ENCODE measurements at places on chromosomes 7 and 10.

DNA sequence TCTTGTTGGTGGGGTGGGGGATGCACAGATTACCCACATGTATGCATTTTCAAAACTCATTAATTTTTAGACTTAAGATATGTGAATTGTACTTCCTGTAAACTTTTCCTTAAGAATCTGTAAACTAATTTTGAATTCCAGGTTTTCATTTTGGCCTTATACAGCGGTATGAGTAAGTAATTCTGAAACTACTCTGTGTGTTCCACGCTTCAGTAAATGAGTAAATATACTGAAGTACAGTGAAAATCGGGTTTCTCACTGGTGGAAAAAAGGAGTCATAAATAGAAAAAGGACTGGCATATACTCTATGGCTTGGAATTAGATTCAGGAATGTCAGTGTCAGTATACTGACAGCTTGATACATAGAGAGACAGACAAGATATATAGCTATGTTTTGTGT, 72.8 kb downstream of the CTTNBP2 start:
- no peak for DNase-seq

GRCh38 chr10:49282879-49283341, 16.1 kb upstream of the C10orf71 start:
- no peak for DNase-seq

GRCh38 chr10:114347241-114347640, 57.1 kb downstream of the AFAP1L2 start:
- no peak for DNase-seq

DNA sequence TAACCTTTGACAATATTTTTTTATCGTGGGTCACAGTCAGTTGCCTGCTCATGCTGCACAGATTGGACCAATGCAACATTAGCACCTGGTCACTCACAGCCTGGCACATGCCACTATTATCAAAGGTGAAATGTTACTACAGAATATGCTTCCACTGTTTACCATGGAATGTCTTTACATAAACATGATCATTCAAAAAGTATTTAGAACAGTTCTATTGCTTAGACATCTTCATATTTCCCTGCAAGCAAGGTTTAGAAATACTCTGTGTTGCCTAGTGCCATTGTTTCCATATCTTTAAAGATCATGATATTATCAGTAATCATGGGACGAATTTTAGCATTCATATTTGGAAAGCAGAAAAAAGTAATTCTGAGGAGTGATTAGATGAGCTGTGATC, 179.9 kb upstream of the CHRM2 start:
- DNase-seq: no peak

- no peak for DNase-seq
These were observed 569.6 kb downstream of the LRMDA start for GRCh38 chr10:76001019-76001418.

DNA sequence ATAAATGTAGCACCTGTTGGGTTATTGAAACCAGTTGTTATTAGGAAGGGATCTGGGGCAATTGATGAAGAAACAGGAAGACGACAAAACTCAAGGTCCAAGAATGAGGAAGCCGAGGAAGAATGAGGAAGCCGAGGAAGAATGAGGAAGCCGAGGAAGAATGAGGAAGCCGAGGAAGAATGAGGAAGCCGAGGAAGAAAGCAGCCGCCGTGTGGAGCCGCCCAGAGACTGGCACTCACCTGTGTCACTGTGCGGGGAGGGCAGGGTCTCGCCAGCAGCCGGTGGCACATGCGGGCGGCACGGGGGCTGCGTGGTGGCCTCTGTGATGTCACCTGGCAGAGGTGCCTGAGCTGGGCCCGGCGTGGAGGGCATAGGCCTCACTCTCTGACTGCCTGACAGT, 71.1 kb upstream of the CFAP46 start:
- no peak for DNase-seq

DNA sequence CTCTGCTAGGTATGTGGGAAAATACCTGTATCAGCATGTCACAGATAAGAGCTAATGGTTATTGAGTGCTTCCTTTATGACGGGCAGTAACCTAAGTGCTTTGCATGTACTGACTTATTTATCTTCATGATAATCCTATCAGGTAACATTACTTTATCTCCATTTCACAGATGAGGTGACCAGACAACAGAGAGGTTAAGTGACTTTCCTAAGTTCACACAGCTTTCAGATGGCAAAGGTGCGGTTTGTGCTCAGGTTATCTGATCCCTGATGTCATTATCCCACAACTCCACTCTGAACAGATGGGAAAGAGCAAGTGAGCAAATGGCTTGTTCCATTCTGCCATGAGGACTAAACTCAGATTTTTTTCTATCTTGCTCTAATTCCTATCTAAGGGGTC, 217.0 kb upstream of the PODXL start:
- DNase-seq: no peak

GRCh38 chr10:118873091-118873737, 118.4 kb upstream of the CACUL1 start:
- no peak for DNase-seq

GRCh38 chr7:50717181-50717580, 65.5 kb downstream of the GRB10 start:
- DNase-seq: no peak

DNA sequence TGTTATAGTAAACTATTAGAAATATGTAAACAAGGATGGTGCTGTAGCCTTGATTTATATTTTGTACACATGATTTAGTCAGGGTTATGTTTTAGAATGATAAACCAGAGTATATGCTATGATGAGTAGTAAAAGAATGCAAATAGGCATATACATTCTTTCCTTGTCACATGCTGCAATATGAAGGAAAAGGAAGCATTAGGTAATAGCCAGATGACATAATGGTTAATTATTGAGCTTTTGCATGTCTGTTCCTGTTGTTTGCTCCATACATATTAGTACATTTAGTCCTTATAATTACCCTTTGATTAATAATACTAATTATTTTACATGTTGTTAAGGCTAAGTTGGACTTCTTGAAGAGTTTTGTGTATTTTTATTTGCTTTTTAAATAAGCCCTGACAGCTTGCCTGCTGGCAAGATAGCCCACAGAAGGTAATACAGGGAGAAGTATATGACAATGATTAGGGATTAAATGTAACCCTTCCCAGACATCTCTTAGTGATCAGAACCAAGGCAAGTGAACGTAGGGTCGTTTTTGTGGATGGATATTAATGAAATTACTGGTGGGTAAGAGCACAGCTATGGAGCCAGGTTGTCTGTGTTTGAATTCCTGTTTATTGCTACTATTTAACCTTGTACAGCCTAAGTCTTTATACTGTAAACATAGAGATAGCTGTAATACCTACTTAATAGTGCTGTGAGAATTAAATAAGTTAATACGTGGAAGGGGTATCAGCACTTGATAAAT, 68.4 kb downstream of the PHTF2 start:
- no peak for DNase-seq

GRCh38 chr10:78947226-78947625, 121.5 kb upstream of the ZMIZ1 start:
- no peak for DNase-seq

GRCh38 chr7:13104128-13104527, 416.7 kb downstream of the ARL4A start:
- no peak for DNase-seq

- no peak for DNase-seq
These were observed 831.0 kb downstream of the NXPH1 start for GRCh38 chr7:9264395-9264794.

DNA sequence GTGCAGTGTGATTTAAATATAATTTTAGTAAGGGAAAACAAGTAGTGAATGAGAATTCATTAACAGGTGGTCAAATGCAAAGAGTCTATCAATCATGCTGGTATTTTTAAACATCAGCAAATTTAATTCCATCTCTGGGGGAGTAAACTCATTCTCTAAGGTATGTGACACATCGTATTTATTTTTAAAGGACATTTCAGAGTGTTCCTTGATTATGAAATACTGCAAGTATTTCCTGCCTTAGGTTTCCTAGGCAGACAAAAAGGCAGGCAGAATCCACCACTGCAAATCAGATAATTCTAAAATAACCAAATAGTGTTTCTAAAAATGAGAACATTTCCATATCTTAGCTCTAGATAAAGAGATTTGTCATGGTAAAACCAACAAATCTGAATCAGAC, 193.8 kb downstream of the LRRTM3 start:
- no peak for DNase-seq

GRCh38 chr7:155344618-155345433, 47.1 kb downstream of the INSIG1 start:
- peak; percentile 74 for DNase-seq

GRCh38 chr7:105396566-105396965, 7.8 kb upstream of the SRPK2 start:
- no peak for DNase-seq

DNA sequence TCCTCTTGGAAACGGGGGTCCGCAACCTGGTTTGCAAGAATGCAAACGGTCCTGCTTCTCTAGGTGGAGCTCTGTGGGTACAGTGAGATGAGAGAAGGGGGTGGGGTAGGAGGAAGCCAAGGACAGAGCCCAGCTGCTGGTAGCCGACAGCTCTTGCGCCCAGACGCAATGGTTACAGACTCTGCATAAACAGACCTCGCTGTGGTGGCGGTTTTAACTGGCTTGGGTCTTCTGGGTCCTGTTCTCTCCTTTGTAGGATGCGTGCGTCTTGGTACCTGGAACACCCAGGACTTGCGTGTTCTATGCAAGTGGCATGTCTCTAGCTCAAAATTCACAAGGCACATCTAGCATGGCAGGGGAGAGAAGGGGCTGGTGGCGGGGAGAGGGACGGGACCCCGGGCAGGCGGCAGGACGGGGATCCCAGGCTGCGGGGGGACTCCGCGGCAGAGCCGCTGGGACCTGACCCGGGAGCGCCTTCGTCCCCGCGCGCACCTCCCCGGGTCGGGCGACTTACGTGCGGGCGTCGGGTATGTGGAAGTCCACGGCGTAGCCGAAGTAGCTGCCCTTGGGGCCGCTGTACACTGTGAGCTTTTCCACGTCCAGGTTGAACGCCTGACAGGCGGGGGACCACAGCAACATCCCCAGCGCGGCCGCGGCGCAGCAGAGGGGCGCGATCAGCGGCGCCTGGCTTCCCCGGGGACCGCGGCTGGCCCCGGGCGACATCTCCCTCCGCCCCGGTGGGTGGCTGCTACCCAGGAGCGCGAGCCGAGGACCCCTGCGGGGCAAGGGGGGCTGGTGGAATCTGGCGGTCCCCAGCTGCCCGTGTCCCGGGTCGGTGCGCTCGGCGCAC, 448 bp downstream of the ITGA8 start:
- peak; percentile 7 for DNase-seq

GRCh38 chr7:7944619-7945282, 23.8 kb upstream of the GLCCI1 start:
- DNase-seq: no peak

- DNase-seq: no peak
These were observed 525.7 kb downstream of the KCNMA1 start for GRCh38 chr10:77111611-77112550.

- DNase-seq: no peak
These were observed 417 bp upstream of the HIF1AN start for GRCh38 chr10:100535338-100535714.

DNA sequence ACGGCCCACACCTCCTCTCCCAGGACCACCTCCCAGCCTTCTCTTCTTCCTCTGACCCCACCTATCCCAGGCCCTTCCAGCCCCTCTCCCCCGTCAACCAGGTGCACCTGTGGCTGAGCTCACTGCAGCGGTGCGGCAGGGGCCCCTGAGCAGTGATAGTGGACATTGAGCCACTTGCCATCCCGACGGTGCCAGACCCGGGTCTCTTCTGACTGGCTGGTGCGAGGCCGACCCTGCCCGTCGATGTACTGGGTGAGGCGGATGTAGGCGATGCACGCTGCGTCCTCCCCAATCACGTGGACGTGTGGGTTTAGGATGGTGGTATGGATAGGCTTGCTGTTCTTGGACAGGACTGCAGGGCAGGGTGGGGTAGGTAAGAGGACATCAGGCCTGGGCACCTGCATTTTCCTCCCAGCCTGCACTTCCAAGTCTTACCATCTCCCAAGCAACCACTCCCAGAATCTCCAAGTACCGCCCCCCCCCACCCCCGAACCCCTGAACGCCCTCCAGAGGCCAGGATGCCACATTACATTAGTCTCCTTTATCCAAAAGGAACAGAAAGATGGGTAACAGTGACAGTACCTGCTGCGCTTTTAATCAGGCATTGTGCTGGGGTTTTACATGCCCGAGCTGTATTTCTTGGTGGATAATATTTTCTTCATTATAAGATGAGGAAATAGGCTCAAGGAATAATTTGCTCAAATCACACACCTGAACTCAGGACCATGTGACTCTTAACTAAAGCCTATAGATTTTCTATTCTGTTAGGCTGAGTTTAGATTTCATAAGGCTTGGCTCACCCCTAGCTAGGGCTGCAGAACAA, 3.7 kb upstream of the NDST2 start:
- no peak for DNase-seq

- no peak for DNase-seq
These were observed 335.2 kb upstream of the RNF32 start for GRCh38 chr7:156305351-156305750.

- no peak for DNase-seq
These were observed 3.0 kb downstream of the SEMA4G start for GRCh38 chr10:100972115-100972903.

GRCh38 chr10:78896159-78896928, 172.4 kb upstream of the ZMIZ1 start:
- DNase-seq: no peak

DNA sequence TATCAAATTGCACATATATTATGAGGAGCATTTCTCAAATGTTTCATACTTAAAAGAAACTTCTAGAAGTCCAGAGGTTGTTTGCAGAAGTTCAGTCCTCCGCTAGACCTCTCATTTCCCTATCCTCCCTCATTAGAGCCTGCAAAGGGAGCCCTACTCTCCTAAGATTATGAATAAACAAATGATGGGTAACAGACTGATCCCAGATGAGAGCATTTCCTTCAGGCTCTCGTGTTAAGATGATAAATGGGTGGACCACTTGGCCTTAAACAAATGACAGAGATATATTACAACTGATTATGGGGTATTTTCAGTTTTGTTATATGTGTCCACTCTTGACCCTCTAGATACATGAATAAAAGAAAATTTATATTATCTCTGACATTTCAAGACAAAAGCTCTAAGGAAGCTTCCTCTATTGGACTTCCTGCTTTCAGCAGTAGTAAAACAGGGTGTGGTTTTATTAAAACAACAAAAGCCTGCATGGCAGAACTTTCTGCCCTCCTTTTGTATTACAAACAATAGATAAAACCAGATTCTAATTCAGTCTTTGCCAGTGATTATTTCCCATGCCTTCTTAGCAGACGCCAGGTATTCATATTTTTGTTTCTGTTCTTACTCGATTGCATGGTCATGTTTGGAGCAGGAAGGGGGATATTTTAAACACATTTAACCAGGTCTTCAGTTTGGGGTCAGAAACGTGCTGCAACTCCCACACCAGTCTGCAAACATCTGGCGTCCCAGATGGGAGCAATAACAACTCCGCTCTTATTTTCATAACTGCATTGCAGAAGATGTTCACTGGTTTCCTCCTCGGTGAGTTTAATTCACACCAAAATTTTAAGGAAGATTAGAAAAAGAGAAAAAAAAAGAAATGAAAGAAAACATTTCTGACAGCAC, 52.4 kb upstream of the FAM204A start:
- no peak for DNase-seq

- no peak for DNase-seq
These were observed 1.6 kb upstream of the AGK start for GRCh38 chr7:141549582-141549981.

DNA sequence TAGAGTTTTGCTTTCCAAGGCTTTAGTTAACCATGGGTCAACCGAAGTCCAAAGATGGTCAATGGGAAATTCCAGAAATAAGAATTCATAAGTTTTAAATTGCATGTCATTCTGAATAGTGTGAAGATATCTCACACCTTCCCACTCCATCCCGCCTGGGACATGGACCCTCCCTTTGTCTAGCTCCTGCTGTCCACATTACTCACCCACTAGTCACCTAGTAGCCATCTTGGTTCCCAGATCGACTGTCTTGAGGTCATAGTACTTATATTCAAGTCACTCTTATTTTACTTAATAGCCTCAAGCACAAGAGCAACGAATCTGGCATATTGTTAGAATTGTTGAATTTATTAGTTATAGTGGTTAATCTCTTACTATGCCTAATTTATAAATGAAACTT, 366.6 kb downstream of the PRPF18 start:
- DNase-seq: no peak
